NCI-H1417 treated with DMSO at 0.1 percent for 48 hours (cell line): ENCODE measurements at places on chromosomes 12 and 14.

DNA sequence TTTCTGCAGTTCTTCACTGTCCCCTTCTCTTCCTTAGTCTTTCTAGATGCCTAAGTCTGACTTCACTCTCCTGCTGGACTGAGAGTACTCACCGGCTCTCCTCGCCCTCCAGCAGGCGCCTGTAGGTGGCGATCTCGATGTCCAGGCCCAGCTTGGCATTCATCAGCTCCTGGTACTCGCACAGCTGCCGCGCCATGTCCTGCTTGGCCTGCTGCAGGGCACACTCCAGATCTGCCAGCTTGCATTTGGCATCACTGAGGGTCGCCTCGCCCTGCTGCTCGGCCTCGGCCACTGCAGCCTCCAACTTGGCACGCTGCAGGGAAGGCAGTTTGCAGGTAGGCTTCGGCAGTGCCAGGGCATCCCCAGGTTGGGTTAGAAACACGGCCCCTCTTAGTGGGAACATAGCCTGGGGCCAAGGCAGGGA, 5.2 kb downstream of the KRT84 start:
- DNase-seq, result no peak

GRCh38 chr12:32115404-32116104, 8.9 kb downstream of the BICD1 start:
- no peak for DNase-seq

DNA sequence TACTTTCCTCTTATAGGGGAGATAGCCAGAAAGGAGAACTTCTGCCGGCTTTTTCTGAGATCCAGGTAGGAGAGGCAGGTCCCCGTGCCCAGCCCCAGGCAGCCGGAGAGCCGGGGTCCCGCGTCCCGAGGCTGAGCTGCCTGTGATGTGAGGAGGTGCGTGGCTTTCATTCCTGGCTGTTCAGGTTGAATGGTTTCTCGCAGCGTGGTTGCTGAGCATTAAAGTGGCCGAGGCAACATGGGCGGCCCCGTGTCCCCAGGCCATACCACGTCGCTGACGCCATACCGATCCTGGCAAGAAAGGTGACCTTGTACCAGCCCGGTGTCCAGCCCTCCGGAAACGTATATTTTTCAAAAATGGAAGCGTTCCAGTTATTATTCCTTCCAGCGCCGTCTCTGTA, 116.7 kb upstream of the MYL2 start:
- no peak for DNase-seq

- DNase-seq, result no peak
Measured at GRCh38 chr12:117484901-117485300, 123.5 kb upstream of the NOS1 start.

DNA sequence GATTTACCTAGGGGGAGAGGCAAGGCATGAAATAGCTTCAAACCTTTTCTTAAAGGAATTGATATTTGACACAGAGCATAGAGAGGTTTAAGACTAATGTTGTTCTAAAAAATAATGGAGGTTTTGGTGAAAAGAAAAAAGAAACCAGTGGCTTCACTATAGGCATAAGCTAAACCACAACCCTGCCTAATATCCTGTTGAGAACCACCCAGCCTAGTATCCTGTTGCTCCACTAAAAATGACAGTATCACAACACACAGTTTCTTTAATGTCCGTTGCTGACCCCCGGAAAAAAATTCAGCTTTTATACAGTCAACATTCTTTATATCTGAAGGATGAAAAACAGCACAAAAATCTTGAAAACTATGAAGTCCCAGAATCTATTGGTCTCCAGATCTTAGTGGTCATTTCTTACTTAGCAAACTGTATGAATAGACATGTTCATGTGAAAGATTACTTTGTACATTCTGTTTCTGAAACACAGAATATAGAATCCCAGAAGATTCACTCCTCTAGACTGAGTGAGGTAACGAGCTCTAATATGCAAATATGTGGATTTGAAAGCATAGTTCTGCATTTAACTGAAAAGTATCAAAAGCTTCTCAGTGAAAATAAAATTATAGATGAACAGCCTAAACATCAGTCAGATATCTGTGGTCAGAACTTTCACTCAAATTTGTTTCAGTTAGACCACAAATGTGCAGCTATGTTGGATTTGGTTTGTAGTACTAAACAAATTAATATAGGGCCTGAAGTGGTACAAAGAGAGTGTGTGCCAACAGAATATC, 40.5 kb downstream of the GALC start:
- no peak for DNase-seq

GRCh38 chr14:102341566-102341965, 21.1 kb downstream of the CINP start:
- no peak for DNase-seq

- no peak for DNase-seq
Measured at GRCh38 chr12:83016218-83016835, 329.6 kb downstream of the TMTC2 start.

GRCh38 chr12:131511391-131511802, 199.5 kb upstream of the SFSWAP start:
- DNase-seq, result no peak

DNA sequence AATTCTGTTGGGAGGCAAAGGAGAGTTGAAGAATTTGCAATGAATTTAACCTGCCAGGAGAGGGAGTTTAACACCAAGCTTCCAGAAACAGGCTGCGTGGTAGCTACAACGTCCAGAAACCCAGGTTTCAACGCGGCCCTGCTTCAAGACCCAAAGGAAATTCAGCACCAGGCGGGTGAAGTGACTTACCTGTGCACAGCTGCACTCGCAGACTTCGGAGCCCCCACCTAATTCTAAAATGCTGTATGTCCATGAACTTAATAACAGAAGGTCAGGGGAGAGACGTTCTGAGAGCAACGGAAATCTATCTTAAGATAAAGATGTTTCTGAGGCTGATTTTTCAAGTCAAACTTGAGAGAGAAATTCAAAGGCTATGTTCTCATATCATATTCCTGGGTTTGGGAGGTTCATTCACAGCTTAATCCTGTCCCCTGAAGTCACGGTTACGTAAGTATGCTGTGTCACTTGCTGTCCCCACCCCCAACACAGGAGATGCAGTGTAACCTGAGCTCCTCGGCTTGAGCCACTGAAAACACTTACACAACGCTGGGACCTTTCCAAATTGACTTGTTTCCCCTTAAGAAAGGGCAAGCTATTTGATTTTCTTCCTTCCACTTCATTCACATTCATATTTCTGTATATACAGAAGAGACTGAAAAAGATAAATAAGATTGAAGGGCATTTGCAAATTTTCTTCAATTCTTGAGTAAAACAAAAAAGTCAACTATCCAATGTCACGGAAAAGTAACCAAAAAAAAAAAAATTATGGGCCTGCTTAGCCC, 22.7 kb downstream of the CLIP1 start:
- DNase-seq, result no peak

- DNase-seq, result no peak
Measured at GRCh38 chr12:38903596-38903995, 1.8 kb downstream of the CPNE8 start.

DNA sequence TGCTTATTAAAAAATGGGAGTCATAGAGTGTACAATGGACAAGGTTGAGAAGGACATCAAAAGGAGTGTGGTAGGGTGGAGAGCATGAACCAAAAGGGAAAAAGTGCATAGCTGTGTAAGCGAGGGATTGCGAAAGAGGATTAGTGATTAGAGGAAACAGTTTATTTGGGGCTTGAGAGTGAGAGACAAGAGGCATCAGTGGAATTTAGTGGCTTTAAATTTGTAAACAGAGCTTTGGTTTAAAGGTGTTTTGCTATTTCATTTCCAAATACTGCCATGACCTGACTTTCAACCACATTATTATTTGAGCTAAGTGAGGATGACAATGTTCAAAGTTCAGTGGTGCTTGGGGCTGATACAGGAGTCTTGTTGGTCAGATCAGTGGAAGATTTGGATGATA, 53.4 kb downstream of the SLC16A7 start:
- no peak for DNase-seq

GRCh38 chr12:88453323-88453722, 126.9 kb downstream of the KITLG start:
- no peak for DNase-seq

- DNase-seq, result no peak
Measured at GRCh38 chr14:81473456-81474147, 60.1 kb downstream of the SEL1L start.

GRCh38 chr14:90551070-90551704, 154.4 kb downstream of the CALM1 start:
- no peak for DNase-seq

- DNase-seq, result no peak
Measured at GRCh38 chr14:95237121-95237957, 80.0 kb upstream of the DICER1 start.

DNA sequence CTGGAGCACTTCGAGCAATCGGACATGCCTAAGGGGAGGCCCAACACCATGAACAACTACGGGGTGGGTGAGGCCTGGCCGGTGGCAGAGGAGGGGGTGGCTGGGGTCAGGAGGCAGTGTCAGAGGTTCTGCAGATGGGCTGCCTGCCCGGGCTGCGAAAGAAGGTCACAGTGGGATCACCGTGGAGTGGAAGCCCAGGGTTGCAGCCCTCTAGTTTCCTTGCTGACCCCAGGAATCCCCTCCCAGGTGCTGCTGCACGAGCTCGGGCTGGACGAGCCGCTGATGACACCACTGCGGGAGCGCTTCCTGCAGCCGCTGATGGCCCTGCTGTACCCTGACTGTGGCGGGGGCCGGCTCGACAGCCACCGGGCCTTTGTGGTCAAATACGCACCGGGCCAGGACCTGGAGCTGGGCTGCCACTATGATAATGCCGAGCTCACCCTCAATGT, 1.9 kb upstream of the ARL6IP4 start:
- no peak for DNase-seq

GRCh38 chr12:2641207-2641606, 153.6 kb upstream of the FKBP4 start:
- no peak for DNase-seq

DNA sequence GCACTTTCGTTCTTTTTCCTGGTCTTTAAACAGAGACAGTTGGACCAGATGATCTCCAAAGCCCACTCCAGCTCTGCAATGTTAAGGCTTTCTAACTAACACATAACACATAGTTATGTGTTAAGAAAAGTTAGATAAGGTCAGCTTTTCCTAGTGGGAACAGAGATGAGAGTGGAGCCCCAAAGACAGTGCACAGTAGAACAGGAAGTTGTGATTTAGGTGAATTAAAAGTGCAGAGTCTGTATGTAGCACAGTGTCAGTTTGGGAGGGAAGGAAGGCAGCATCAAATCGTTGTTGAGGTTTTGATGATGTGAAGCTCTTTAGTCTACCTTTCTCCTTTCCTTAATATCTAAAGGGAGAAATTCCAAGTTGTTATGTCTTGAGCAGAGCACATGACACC, 31.7 kb downstream of the PRORP start:
- DNase-seq, result no peak

GRCh38 chr14:27573018-27573417, 975.2 kb upstream of the NOVA1 start:
- no peak for DNase-seq

DNA sequence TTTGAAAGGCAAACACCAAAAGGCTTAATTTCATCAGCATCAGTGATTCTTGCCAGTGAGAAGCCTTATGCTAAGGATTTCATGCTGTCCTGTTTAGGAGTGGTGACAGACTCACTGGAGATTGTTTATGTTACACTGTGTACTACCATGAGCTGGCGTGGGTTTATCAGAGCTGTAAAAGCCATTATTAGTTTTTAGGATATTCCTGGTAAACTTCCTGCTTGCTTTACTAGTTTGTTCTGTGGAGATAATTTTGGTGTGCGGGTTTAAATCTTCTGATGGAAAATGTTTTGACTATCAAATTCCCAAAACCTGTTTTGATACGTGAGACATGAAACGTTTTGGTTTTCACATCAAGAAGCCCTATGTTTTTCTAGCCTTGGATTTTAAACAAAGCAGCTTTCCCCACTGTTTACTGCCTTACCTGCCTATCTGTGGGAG, 15.2 kb downstream of the PPFIBP1 start:
- DNase-seq, result no peak

GRCh38 chr12:117002051-117002817, 91.5 kb downstream of the FBXW8 start:
- DNase-seq, result no peak

DNA sequence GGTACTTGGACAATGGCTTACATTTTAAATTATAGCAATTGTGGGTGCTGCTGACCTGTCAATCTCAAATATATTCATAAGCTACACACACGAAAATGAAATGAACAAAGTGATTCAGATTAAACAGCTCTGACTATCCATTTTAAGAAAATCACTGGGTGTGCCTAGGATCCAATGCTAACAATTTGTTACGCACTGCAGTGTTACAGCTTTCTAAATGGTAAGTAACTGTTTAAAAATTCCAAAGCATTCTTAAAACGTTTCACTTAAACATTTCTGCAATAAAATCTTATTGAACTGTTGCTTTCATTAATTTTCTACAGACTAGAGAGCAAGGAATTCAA, 18.9 kb downstream of the LMO3 start:
- DNase-seq, result no peak

- DNase-seq, result no peak
Measured at GRCh38 chr12:120703311-120703942, 6.8 kb upstream of the UNC119B start.

DNA sequence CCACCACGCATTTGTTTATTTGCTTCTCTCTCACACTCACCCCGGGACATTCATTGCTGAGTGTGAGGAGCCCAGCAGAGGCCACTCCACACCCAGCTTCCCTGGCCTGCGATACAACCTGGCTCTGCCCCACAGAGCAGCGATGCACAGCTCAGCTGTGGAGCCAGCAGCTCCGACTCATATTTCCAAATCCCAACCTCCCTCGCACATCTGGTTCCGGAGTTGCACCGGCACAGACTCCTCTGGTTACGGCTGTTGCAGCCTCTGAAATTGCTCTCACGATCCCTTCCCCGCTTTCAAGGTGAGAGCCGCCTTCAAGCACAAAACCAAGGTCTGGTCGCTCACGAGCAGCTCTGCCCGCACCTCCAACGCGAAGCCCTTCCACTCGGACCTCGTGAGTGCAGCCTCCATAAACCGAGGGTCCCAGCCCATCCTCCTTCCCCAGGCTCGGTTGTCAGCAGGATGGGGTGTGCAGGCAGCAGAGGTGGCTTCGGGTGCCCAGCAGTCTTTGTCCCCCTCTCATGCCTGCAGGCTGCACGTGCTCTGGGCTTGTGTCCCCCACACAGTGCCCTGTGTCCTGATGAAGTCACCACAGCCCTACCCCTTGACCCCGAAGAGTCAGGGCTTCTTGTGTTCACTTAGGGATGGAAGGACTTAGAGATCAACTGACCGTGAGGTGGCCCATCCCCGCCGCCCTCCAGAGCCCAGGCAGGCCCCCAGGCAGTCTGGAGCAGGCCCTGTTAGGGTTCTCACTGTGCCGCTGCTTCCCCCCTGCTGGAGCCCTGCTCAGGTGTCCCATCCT, 184.3 kb downstream of the ADGRD1 start:
- DNase-seq, result no peak
